ENCODE measurements at places on chromosomes 3 and 15. TPM values are rescaled to one million over a fixed set of nuclear protein-coding genes. Genes with fewer than 3 reads are reported as not detected.

- DNase-seq: no peak
Observed at GRCh38 chr15:75237316-75237982, 20.7 kb upstream of the GOLGA6C start.

Gene ATP13A4
- 3.5 TPM for total RNA-seq

Gene PARP15
- 69.3 TPM for total RNA-seq

Gene CFAP20DC
- total RNA-seq: 0.39 TPM

Gene SCAMP2
- total RNA-seq: 86.8 TPM
